NCI-H526 (cell line): ENCODE measurements at places on chromosomes 5 and 9.

DNA sequence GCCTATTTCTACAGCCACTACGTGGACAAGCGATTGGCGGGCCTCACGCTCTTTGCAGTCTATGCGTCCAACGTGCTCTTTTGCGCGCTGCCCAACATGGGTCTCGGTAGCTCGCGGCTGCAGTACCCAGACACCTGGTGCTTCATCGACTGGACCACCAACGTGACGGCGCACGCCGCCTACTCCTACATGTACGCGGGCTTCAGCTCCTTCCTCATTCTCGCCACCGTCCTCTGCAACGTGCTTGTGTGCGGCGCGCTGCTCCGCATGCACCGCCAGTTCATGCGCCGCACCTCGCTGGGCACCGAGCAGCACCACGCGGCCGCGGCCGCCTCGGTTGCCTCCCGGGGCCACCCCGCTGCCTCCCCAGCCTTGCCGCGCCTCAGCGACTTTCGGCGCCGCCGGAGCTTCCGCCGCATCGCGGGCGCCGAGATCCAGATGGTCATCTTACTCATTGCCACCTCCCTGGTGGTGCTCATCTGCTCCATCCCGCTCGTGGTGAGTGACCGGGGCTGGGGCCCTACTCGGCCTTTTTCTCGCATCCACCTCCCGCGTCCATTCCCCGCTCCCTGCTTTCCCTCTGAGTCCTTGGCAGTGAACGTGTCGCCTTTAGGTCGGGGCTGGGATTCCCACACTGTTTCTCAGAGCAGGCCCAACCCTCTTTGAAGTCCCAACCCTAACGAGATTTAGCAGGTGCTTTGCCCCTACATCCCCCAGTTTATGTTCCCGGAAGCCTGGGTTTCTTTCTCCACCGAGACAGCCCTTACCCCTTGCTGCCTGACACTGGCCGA is 1.8 kb downstream of the PTGER4 start:
- no peak for DNase-seq

DNA sequence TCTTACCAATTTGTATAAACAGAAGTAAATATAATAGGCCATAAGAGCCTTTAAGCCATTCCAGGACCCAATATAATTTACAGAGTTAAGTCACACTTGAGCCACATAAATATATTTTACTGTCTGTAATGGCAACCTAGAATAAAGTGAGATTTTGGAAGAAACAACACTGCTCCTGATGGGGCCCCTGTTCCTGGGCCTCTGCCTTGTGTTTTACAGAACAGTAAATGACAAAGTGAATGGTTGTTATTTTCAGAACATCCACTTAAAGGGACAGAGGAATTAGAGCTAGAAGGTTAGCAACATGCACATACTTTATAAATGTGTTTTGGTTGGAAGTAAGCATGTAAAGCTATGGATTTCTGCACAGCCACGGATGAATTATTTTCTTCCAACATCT is 3.6 kb downstream of the PTGER4 start:
- no peak for DNase-seq

DNA sequence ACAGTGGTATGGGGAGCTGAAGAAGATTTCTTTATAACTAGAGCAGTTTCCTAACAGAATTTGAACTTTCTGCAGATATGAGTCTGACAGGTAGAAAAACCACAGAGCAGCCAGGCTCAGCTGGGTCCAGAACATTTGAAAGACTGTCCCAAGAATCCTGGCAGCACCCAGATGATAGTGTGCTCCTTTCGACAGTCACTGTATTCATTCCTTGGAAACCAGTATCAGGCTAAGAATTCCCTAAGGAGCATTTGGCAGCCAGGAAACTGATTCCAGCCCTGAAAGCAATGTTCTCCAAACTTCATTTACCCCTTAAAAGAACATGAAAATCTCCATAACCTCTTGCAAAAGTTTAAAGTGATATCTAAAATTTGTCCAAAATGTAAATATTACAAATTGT is 123.0 kb upstream of the MTAP start:
- no peak for DNase-seq

- DNase-seq, result no peak
These were observed 1.1 kb upstream of the GNPDA1 start for GRCh38 chr5:142013734-142014521.

DNA sequence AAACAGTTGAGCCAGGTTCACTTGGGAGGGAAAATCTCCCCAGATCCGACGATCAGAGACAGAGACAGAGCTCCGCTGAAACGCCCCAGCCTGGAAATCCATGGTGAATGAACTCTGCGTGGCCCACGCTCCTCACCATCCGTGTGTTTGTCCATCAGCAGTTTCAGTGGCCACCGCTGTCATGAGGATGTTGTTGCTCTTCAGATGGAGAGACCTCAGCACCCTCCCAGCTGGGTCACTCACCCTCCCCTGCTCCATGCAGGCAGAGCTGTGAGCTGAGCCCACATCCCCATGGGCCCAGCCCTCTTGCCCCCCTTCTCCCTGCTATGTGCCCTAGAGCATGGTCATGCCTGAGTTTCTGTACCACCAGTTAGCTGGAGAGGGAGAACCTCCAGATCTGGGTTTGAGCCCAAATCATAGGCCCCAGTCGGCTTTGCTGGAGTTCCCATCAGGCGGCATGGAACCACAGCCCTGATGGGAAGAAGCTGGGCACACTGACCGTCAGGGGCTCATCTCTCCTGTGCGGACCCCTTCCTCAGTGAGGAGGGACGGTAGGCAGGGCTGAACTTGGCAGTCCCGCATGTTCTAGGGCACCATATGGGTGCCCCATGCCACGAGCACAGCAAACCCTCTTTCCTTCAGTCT is 154.4 kb upstream of the COL5A1 start:
- no peak for DNase-seq

DNA sequence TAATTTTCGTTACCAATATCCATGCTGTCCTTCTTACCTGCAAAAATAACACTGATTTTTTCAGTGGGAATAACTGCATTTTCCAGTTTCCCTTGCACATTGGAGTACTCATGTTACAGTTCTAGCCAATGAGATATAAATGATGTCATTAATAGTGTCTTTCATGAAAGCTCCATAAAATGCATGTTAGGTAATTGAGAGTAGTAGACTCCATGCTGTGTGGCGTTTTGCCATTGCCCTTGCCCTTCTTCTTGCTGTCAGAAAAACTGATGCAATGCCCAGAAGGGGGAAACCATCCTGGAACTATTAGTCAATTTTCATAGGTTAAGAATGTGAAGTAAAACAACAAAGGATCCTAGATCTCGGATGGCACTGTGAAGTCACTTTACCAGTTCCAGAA is 1765.3 kb downstream of the EFNA5 start:
- no peak for DNase-seq
